ENCODE measurements at places on chromosomes 5 and 9.
A peak's percentile ranks its signal among the peaks of the same experiment; 100 is the strongest.

- no peak for DNase-seq
Measured at GRCh38 chr9:69153707-69154521, 20.2 kb upstream of the TJP2 start.

GRCh38 chr5:59768152-59769040, 125.1 kb downstream of the PDE4D start:
- peak; percentile 8 for DNase-seq

DNA sequence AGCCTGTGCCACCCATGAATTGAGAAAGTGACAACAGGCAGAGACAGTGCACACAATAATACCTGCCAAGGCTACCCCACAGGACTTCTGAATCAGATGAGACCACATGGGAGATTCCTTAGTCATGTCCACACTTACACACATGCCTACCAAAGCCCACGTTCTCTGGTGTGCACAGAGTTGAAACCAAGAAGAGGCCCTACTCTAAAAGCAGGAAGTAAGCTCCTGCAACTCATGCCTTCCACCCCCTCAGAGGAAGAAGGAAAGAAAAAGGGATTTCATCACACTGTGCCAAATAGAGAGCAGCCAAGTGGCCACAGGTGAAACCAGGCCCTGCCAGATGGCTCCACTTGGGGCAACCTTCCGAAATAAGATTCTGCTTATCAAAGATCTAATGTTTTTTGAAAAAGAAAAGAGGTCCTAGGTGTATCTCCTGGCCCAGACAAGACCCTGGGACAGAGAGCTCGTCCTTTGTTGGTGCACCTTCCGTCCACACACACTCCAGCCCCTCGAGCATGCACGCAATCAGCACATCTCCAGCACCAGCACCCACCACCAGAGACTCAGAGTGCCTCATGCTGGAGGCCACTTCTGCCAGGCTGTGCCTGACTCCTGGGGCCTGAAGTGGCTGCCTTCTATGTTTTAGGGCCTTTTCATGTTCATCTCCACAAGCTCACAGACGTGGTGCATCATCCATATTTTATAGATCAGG, 114.6 kb upstream of the SPOCK1 start:
- no peak for DNase-seq

- DNase-seq = no peak
Measured at GRCh38 chr5:98836175-98836574, 62.7 kb downstream of the RGMB start.

DNA sequence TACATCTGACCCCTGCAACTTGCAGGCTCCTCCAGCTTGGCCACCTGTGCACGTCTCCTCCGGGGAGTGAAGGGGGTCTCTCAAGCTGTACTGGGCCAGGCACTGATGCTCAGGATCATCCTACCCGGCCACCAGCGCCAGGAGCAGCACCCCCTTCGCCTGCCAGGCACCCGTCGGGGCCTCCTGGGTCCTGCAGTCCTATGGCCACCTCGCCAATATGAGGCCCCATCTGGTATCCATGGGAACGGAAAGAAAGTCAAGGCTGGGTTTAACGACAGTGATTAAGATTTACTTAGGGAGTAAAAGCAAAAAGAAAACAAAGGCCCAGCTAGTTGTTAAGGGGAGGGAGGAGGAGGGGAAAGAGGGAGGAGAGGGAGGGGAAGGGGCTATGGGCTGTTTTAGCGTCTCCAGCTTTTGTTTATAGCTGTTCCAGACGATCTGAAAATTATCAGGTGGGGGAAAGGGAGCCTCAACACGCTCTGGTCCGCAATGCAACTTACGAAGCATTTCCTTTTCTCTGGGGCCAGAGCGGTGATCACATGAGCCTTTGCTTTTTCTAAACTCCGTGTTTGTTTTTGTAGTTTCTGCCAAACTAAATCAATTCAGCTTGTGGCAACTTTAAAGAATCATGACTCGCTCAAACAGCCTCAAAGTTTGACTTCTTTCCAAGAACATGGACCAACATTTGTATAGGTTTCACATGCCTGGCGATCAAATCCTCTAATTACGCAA, 132.4 kb downstream of the ROR2 start:
- DNase-seq = no peak

DNA sequence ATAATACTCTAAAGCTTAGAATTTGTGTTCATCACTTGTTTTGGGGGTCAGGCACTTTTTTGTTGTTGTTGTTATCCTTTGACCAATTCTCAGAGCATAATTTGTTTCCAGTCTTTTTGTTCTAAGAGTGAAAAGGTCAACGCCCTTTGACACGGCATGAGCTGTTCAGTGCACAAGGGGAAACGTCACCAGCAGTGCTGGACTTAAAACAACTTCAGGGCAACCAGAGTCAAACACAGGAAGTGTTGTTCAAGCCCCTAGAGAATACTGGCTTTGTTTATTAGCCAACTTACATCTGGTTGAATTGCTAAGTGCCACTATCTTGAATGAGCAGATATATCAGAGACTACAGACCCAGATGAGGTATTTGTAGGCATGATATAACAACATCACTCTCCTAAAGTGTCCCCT, 368.9 kb downstream of the TMEM161B start:
- no peak for DNase-seq

- DNase-seq = no peak
Measured at GRCh38 chr5:33973271-33973670, 11.2 kb downstream of the SLC45A2 start.

DNA sequence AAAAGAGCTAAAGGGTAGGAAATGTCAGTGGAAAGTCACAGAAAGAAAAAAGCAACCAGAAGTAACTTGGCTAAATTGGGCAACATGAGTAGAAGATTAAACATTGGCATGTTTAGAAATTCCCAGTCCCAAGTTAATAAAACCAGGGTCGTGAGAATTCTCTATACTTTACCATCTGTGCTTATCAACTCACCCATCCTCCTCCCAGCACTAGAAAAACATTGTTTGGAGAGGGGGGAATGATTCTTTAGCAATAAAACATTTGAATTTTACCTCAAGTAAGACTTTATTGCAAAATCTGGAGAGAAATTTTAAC, 79.6 kb downstream of the PRKACG start:
- DNase-seq = no peak

Measured in amniotic stem cell (primary cell).